SW 1271 (cell line): ENCODE measurements at places on chromosomes 3 and 15.

DNA sequence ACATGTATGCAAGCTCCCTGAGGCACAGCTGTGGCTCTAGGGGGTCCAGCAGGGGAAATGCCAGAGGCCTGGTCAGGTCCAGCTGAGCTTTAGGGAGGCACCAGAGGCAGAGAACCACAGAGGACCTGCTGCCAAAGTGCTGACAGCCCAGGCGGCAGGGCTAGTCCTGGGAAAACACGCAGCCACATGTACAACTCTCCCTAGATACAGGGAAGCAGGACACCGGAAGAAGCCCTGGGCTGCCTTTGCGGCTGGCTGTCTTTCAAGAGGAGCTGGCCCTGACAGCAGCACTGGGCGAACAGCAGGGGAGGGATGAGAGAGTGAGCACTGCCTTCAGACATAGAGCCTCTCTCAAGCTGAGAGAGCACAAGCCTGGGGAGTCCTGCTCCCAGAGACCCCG is 40.7 kb downstream of the RFT1 start:
- no peak for DNase-seq

DNA sequence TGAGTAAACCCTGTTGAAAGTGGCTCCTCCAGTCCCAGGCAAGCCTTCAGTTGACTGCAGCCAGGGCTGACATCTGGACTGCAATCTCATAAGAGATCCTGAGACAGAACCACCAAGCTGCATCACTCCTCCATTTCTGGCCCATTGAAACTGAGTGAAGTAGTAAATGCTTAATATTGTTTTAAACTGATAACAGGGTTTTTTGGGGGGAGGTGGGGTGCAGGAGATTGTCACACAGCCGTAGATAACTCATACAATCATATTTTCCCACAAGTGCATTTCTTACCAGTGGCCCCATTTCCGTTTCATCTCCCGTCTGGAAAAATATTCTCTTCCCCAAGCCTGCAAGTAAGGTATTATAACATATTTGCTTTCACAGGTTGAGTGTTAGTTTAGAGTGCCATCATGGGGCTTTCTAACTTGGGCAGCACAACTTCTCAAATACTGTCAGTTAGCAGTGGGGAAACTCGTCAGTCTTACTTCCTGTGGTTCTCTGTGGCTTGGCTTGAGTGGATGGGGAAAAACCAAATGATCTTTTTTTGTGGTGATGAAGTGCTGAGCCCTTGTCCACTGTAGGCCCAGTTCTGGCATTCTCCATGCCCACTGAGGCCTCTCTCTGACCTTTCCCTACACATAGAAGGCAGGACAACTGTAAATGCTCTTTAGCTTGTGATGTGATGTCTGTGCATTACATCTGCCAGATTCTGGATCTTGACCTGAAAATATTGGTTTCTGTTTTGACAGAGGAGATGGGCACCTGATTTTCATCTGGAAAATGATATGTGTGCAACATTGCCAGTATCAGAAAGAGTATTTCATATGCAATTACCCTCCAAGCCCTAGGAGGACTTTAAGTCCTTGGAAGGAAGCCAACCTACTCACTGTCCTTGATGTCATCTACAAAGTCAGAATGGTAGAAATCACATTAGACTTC is 90.1 kb upstream of the BHLHE40 start:
- no peak for DNase-seq

- no peak for DNase-seq
These were observed 6.7 kb upstream of the SLC12A8 start for GRCh38 chr3:125219261-125219701.

- peak; percentile 83 for DNase-seq
These were observed 8.6 kb downstream of the TLR9 start for GRCh38 chr3:52216585-52217408.

DNA sequence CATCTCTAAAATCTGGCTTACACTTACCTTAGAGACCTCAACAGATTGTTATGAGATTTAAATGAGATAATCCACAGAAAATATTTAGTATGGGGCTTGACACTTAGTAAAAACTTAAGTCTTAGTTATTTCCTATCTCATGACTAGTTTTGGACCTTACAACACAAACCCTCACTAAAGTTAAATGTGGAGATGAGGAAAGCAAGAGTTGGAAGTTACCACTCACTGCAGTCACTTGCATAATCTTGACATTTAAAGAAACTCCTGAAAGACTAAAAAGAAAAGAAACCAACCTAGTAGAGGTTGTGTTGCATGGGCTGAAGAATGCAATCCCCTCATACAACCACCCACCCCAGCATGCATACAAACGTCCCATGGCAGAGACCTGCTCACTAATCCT is 40.1 kb downstream of the ITGB5 start:
- no peak for DNase-seq

DNA sequence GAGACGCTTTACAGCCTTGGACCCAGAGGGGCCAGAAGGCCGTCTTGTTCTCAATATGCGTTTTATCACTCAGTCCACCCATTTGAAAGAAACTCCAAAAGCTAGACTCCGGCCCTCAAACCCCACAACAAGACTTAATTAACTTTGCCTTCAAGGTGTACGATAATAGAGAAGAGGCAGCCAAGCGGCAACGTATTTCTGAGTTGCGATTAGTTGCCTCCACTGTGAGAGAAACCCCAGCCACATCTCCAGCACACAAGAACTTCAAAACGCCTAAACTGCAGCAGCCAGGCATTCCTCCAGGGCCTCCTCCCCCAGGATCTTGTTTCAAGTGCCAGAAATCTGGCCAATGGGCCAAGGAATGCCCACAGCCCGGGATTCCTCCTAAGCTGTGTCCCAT is 17.4 kb upstream of the INO80 start:
- no peak for DNase-seq

DNA sequence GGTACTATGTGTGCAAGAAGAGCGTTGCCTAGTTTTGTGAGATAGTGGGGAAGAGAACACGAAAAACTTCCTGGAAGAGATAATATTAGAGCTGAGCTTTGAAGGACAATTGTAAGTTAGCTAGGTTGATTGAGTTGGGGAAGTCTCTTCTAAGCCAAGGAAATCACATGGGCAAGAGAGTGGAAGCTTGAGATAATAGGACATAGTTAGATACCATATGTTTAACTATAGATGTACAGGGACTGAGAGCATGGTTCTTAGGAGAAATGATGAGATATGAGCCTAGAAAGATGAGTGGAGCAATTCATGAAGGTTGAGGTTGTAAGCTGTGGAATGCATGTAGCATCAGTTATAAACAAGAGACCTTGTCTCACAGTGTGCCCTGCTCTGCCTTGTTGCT is 30.1 kb upstream of the AQP9 start:
- no peak for DNase-seq

DNA sequence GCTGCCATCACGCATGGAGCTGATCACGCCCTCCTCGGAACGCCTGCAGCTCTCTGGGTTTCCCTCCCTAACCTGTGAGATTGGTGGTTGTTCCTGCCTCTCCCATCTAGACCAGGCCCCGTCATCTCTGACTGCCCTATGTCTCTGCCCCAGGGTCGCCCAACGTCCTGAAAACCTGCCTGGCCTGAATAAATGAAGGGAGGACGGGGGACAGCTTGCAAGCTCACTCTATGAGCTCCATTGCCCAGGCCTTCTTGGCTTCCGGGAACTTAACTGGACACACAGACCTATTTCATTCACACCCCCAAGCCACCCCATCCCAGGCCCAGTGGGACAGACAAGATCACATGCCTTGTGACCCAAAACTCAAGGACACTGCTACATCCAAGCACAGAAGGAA is 274.2 kb downstream of the XXYLT1 start:
- no peak for DNase-seq

GRCh38 chr3:187616307-187616972 is 53.8 kb downstream of the SST start:
- DNase-seq: peak; percentile 3

DNA sequence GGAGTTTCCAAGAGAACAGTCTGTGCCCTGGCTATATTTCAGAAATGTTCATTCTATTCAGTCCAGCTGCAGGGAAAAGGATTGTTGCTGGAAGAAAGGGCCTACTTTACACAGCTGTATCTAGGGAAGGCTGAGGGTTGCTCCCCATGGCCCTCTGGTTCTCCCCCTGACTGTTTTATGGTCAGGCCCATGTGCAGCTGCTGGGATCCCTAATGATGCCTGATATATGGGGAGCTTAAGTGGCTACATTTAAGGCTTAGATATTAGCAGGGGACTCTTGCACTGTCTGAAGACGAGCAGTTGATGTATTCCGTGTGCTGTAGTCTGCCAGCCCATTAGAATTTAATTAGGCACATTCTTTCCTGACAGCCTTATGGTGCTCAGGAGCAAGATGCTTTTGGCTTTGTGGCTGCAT is 72.0 kb downstream of the FAM43A start:
- no peak for DNase-seq

DNA sequence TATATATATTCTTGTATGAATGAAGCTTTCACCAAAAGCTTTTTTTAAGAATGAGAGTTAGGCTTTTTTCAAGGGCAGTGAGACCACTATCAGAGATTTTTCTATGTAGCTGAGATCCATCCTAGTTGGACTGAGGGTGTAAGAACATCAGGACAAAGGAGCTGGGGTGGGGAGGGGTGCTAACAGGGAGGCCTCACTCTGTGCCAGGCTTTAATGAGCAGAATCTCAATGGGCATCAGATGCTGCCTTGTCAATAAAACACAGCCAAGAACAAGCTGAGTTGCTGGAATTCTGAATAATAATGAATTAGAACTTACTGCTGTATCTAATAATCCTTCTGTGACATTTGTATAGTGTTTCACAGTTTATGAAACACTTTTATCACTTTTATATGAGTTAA is 41.4 kb upstream of the USP3 start:
- no peak for DNase-seq

DNA sequence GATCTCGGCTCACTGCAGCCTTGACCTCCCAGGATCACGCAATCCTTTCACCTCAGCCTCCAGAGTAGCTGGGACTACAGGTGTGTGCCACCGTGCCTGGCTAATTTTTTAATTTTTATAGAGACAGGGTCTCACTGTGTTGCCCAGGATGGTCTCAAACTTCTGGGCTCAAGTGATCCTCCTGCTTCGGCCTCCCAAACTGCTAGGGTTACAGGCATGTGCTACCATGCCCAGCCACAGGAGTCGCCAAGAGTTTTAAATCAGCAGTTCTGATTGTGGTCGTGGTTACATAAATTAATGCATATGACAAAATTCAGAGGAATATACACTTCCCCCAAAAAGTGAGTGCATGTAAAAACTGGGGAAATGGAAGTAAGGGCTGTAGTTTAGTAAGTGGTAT is 32.9 kb downstream of the MEGF11 start:
- no peak for DNase-seq

- no peak for DNase-seq
These were observed 62.7 kb downstream of the GSK3B start for GRCh38 chr3:120031561-120031960.

DNA sequence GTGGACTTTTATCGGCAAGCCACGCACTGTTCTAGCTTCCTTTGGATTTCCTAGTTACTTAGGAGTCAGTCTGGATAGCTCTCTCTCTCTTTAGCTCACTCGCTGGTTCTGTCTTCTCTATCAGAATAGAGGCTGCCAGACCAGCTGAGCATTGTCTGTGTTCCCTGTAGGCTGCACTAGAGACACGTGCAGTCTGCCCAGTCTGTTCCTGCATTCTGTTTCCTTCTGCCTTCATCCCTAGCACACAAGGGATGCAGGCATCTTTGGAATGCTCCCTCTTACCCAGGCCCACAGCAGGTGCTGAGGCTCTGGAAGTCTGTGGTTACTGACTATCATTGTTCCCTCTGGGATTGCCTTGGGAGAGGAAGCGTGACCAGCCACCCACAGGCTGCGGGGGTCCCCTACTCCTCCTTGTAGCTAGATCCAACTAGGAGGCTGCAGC is 322.8 kb downstream of the ZNF621 start:
- DNase-seq: peak; percentile 17

DNA sequence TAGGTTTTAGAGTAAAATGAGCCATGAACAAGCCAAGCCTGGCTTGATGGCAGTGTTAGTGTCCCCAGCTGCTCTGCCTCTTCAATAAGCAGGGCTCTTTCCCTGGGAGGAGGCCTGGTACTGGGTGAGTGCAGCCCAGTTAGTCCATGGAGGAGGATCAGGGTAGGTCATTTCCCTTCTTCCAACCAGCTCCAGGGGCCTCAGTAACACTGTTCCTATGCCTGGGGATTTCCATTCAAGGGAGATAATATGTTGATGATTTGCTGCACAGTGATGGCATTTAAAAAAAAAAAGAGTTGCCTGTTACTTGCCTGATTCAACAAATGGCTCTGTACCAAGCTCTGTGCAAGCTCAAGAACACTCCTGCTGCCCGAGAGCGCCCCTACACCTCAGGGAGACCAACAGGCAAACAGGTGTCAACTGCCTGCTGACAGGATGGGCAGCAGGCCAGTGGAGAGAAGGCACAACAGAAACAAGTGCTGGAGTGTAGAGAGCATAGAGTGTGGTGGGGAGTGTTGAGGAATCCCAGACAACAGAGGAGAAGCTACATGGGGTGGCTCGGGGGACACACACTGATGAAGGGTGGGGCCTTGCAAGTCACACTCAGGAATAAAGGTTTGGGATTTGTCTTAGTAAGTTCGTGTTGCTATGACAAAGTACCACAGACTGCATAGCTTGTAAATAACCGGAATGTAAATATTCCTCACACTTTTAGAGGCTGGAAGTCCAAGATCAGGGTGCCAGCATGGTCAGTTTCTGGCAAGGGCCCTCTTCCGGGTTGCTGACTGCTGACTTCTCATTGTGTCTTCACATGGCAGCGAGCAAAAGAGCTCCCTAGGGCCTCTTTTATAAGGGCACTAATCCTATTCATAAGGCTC is 78.6 kb upstream of the PXYLP1 start:
- no peak for DNase-seq

DNA sequence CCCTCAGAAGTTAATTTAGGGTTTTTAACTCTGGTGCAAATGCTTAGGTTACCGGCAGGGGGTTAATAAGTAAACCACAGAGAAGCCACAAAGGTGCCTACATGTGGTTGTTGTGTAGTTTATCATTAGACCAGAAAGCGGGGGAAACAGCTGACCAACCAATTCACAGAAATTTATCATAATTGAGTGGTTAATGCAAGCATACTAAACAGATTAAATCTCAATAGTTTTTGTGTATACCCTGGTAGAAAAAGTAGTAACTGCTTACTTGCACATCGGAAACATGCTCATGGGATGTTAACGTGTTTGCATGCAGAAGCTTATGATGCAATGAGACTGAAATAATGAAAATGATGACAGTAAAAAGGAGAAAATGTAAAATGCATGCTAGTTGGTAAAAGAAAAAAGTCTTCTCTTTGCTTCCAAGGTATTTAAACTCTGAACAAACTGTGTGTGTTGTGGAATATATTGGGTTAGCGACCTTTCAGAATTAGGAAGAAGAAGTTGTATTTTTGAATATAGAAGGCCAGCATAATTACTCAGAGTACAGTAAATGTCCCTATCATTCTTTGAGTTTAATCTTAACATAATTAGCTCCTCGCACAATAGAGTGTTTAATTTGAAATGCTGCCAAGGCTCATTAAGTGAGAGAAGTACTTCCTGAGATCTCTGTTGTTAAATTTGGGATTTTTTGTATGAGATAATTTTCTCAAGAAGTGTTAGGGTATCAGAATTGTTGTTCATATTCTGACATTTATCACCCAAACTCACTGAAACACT is 316.2 kb downstream of the PTPRG start:
- DNase-seq: no peak

GRCh38 chr3:4689021-4689420 is 195.9 kb downstream of the ITPR1 start:
- no peak for DNase-seq
